ENCODE measurements at places on chromosomes 5 and 9.
A peak's percentile ranks its signal among the peaks of the same experiment; 100 is the strongest.

DNA sequence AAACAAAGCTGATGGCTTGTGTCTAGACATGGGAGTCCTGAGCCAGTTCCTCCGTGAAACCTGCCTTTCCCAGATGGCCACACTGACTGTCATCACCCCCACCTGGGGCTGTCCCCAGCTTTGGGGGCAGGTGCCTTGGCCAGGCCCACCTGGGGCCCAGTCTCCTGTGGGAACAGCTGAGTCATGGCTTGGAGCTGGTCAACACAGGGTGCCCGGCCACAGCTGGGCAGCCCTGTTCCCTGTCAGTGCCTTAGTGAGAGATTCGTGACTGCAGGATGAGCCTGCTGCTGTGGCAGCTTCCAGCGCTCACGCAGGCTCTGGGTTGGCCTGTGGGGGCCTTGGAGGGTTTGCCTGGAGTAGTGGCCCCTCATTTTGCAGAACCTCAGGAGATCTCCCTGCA lies 56.5 kb downstream of the COL5A1 start:
- DNase-seq = no peak

GRCh38 chr9:33619666-33620404 lies 95.8 kb downstream of the ANKRD18B start:
- DNase-seq = peak; percentile 50

DNA sequence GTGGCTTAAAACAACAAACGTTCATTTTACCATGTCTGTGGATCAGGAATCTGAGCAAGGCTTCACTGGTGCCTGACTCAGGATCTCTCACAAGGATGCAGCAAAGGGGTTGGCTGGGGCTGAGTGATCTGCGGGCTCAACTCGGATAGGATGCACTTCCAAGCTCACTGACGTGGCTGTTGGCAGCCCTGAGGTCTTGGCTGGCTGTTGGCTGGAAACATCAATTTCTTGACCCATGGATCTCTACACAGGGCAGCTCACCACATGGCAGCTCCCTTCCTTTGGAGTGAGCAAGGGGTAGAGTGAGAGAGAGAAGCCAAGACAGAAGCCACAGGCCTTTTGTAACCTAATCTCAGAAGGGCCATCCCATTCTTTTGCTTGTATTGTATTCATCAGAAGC lies 202.1 kb downstream of the NXNL2 start:
- no peak for DNase-seq

DNA sequence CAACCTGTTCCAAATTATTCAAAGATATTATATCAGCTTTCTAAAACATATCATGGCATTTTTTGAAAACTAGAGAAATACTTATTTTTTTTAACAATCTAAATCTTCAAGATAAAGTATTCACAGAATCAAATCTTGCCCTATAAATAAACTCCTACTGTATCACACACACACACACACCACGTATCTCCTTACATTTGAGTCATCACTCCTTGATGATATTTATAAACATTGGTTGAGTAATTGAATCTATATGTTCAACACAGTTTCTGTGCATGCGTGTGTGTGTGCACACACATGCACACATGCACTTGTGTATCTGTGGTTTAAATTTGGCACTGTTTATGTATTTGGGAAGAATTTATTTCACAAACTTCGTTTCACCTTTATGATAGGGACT lies 1716.4 kb downstream of the EFNA5 start:
- DNase-seq = peak; percentile 36

DNA sequence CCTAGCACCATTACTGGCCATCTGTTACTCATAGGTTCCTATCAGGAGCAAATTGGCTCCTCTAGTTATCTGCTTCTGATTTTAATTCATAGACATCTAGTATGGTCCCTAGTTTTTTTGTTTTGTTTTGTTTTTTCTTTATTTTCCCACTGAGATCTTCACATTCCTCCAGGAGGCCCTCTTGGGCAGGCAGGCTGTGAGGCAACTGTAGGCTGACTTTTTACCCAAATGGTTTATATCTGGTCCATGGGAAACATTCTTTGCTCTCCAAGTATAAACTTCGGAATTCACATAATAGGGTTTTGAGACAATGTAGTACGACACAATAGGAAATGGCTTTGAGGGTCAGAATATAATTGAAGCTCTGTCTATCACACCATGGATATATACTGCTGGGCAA lies 250.9 kb upstream of the DAB2 start:
- DNase-seq = no peak

Measured in NCI-H2171 treated with DMSO at 0.1 percent for 48 hours (cell line).